NCI-H146 (cell line): ENCODE measurements at places on chromosomes 13 and 19.
A peak's percentile ranks its signal among the peaks of the same experiment; 100 is the strongest.

DNA sequence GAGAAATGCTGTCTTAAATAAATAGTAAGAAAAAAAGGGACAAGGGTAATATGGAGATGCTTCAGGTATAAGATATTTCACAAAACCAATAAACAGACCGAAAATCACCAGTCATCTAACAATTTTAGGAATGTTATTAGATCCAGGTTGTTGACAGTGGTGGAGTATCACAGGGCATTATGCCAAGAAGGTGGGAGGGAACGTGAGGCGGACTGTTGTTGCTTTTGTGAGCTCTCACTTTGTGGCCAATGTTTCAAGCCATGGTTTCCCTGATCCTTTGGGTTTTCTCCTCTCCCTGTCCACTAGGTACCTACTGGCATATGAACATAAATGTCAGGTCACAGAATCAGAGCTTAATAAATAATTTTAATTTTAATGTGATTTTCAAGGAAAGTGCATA lies 790.3 kb upstream of the SLITRK1 start:
- DNase-seq, result no peak

- no peak for DNase-seq
Measured at GRCh38 chr13:33119022-33119781, 103.0 kb downstream of the KL start.

DNA sequence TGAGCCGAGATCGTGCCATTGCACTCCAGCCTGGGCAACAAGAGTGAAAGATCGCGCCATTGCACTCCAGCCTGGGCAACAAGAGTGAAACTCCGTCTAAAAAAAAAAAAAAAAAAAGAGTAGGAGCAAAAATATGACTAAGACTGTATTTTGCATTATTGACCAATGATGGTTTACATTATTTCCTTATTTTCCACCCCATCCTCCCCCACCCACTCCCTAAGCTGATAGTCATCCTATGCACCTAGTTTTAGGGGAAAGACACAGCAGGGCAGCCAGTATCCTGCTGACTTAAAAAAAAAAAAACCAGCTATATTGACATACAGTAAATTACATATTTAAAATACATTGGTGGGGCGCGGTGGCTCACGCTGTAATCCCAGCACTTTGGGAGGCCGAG lies 25.1 kb downstream of the VAV1 start:
- DNase-seq, result no peak

GRCh38 chr19:20072936-20073335 lies 4.9 kb upstream of the ZNF90 start:
- DNase-seq, result no peak

- DNase-seq, result no peak
Measured at GRCh38 chr13:112840472-112841302, 128.3 kb upstream of the MCF2L start.

GRCh38 chr19:944171-944567 lies 18.3 kb downstream of the ARID3A start:
- DNase-seq, result no peak

- no peak for DNase-seq
Measured at GRCh38 chr19:38763795-38764220, 9.5 kb downstream of the LGALS7 start.

DNA sequence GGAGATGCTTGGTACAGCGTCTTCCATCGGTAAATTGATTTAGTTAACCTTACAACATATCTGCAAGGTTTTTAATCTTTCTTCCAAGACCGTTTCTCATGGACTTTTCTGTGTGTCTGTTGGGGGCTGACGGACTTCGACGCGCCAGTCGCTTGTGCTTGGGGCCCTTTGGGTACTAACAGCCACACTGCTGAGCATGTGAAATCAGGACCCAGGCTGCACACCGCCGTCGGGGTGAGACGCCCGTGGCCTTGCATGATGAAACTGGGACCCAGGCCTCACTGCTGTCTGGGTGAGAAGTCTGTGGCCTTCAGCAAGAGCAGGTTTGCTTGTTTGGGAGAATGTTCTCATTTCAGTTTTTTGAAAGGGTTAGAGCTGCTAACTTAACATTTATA lies 9.8 kb downstream of the ATP4B start:
- no peak for DNase-seq

- no peak for DNase-seq
Measured at GRCh38 chr13:33690354-33690753, 127.6 kb upstream of the RFC3 start.

GRCh38 chr13:58620176-58620575 lies 988.6 kb downstream of the PCDH17 start:
- DNase-seq, result no peak

DNA sequence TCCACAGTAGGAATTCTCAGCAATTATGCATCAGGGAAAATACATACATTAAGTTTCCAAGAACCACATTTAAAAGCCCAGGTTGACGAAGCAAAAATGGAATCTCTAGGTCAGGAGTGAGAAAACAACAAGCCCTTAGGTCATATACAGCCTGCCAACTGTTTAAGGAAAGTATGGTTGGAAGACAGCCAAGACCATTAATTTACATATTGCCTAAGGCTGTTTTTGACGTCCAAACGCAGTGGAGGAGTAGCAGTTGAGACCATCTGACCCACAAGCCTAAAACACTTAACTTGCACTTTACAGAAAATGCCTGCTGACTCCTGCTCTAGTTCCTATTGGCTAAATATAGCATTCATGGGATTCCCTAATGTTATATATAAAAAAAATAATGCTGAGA lies 299.0 kb downstream of the ITGBL1 start:
- DNase-seq, result peak; percentile 89

- no peak for DNase-seq
Measured at GRCh38 chr13:80086304-80086721, 254.6 kb downstream of the SPRY2 start.

GRCh38 chr19:39078436-39079200 lies 5.5 kb upstream of the ACP7 start:
- no peak for DNase-seq

- DNase-seq, result peak; percentile 60
Measured at GRCh38 chr13:98997738-98998641, 20.1 kb upstream of the DOCK9 start.

- DNase-seq, result peak; percentile 21
Measured at GRCh38 chr13:97223037-97223710, 1.0 kb downstream of the MBNL2 start.

GRCh38 chr19:37332839-37333238 lies 38.1 kb upstream of the ZNF527 start:
- DNase-seq, result no peak

DNA sequence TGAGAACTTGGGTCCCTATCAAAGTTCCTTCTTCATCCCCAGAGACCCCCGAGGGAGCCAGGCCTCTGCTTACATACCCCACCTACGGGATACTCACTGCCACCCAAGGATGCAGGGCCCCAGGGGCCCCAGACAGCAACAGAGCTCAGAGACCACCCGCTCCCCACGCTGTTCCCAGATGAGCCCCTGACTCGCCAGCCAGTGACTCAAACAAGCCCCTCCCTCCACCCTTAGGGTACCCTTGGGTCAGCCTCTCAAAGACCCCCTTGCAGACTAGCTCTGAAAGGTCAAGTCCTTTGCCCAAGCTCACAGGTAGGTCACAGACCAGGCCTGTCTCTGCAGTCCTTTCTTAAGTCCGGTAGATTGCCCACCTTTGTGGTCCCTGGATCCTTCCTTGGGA lies 45.7 kb downstream of the CD320 start:
- no peak for DNase-seq

GRCh38 chr19:29381353-29382203 lies 144.2 kb upstream of the VSTM2B start:
- no peak for DNase-seq
